ENCODE measurements at places on chromosomes 16 and 17.

- DNase-seq, result no peak
These were observed 2.1 kb downstream of the ITGAL start for GRCh38 chr16:30474684-30475083.

- DNase-seq, result no peak
These were observed 509 bp downstream of the CNEP1R1 start for GRCh38 chr16:50025537-50025931.

- DNase-seq, result no peak
These were observed 118.8 kb upstream of the FOXF1 start for GRCh38 chr16:86391486-86391885.

- DNase-seq, result no peak
These were observed 162.1 kb downstream of the SHISA9 start for GRCh38 chr16:13063457-13063856.
